Activated T-cell treated with anti-CD3 and anti-CD28 coated beads, Interleukin-2, amount 50 U/mL, for 4 hours (primary cell): ENCODE measurements at places on chromosomes 6 and 20. TPM values are rescaled to one million over a fixed set of nuclear protein-coding genes. Genes with fewer than 3 reads are reported as not detected.

Gene RAET1L
- total RNA-seq, result not detected

Gene CLDN20
- not detected for total RNA-seq

Gene TRIM10
- not detected for total RNA-seq

Gene GNAS-AS1
- total RNA-seq, result 0.40 TPM

Gene SLC25A27
- 0.30 TPM for total RNA-seq

Gene PRRT1
- 0.51 TPM for total RNA-seq

Gene LRRN4
- not detected for total RNA-seq

Gene CST11
- not detected for total RNA-seq

Gene ISM1
- 3.6 TPM for total RNA-seq

GRCh38 chr6:79646561-79646960 is 15.4 kb downstream of the SH3BGRL2 start:
- no peak for DNase-seq

GRCh38 chr20:8435285-8436035 is 303.4 kb downstream of the PLCB1 start:
- DNase-seq, result no peak

GRCh38 chr6:116221911-116222310 is 32.0 kb downstream of the TSPYL4 start:
- DNase-seq, result no peak

GRCh38 chr20:52867305-52867704 is 104.9 kb upstream of the TSHZ2 start:
- no peak for DNase-seq

DNA sequence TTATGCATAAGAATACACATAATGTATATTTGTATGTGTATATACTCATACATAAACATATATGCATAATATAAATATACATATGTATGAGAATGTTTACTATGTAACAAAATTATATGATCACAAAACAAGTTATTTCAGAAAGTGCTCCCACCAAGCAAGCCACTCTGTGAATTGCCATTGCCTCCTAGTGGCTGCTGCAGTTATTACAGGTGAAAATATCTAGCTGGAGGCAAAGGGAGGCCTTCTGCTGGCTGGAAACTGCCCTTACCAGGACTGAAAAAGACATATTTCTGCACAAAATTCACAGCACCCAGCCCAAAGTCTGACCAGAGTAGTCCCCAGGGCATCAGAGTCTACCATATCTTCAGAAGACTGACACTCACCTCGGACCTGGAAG is 14.4 kb upstream of the ADAM33 start:
- no peak for DNase-seq

DNA sequence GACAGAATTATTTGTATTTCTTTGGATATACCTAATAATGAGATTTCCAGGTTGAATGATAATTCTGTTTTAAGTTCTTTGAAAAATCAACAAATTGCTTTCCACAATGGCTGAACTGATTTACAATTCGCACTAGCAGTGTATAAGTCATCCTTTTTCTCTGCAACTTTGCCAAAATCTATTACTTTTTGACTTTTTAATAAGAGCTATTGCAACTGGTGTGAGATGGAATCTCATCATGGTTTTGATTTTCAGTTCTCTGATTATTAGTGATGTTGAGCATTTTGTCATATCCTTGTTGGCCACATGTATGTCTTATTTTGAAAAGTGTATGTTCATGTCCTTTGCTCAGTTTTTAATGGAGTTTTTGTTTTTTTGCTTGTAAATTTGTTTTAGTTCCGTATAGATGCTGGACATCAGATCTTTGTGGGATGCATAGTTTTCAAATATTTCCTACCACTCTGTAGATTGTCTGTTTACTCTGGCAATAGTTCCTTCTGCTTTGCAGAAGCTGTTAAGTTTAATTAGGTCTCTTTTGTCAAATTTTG is 409.8 kb upstream of the CITED2 start:
- no peak for DNase-seq

DNA sequence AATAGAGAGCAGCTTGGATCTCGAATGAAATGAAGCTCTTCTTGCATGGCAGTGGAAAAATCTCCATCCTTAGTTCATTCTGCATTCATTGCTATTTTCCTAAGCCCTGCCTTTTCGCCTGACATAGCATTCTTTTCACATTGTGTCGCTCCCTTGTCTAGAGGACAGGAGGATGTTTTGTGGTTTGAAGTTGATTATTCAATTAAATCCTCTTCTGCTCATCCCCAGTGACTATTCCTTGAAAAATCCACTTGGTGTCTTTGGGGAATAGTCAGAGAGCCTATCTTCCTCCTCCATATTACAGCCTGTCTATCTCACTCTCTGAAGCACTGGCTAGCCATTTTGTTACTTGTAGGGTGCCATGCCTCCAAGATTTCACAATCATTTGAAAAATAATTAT is 161.2 kb downstream of the KLHL32 start:
- no peak for DNase-seq

DNA sequence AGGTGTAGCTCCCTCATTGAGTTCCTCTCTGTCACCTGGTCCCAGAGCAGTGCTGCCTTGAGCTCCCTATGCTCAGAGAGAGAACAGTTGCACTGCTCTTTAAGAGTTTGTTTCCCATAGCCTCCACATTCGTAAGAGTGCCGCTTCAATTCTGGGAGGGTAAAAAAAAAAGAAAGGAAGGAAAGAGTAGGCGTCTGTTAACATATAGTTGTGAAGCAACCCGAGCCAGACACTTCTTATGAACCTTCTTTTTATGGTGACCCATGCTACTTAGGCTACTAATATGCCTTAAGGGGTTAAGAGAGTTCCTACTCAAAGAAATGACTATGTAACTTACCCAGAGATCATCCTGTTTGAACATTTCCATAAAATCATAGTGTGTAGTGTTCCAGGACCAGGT is 4.3 kb upstream of the ARG1 start:
- no peak for DNase-seq

- no peak for DNase-seq
These were observed 81.3 kb downstream of the HMGCLL1 start for GRCh38 chr6:55497694-55498093.

DNA sequence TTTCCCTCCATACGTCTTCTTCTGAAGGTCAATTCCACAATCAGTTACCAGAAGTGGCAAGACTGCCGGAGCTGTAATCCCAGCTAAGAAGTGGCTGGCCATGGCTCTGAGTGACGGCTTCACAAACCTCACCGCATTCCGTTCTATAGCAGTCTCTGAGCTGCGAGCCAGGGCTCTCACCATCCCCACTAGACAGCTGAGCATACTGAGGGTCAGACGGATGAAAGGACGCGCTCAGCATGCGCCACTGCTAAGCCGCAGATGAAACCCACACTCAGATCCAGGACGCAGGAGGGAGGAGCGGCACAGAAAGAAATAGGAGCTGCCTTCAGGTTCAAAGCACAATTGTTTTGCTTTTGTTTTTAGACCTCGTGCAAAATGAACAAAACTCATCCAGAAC is 97.9 kb downstream of the ANKRD60 start:
- no peak for DNase-seq

DNA sequence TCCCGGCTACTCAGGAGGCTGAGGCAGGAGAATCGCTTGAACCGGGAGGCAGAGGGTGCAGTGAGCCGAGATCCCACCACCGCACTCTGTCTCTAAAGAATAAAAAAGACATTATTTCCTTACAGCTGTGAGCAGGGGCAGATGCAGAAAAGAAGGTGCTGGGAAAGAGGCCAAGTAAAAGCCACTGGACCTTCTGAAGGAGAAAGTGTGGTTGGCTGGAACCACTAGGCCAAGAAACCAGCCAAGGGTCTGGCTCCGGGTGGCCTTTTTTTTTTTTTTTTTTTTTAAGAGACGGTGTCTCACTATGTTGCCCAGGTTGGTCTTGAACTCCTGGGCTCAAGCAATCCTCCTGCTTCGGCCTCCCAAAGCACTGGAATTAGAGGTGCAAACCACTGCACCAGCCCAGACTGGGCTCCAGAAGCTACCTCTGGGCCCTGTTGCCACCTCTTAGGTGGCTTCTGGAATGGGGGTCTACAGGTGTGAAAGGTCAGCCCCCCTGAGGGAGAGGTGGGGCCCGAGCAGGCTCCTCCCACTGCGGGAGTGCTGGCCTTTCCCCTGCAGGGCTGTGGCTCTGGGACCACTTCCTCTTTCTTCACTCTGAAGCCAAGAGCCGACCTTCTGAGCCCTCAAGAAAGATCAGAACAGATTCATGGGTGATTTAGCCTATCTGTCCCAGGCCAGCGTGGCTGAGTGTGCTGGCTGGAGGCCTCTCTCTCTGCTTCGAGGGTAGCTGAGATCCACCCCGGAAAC is at the start of gene FGD2:
TSS of gene FGD2 (plus strand) at position 595 of the 750 bp plus-strand sequence. CDS start 163 bp downstream, outside the sequence.
- no peak for DNase-seq

DNA sequence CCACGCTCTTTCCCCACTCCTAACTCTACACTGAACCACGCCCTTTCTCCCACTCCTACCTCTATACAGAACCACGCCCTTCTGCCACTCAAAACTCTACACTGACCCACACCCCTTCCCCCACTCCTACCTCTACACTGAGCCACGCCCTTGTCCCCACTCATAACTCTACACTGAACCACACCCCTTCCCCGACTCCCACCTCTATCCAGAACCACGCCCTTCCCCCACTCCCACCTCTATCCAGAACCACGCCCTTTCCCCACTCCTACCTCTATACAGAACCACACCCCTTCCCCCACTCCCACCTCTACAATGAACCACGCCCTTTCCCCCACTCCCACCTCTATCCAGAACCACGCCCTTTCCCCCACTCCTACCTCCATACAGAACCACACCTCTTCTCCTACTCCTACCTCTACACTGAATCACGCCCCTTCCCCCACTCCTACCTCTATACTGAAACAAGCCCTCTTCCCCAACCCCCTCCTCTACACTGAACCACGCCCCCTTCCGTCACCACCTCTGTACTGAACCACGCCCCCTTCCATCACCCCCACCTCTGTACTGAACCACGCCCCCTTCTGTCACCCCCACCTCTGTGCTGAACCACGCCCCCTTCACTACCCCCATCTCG is 10.1 kb downstream of the PXMP4 start:
- DNase-seq, result no peak

DNA sequence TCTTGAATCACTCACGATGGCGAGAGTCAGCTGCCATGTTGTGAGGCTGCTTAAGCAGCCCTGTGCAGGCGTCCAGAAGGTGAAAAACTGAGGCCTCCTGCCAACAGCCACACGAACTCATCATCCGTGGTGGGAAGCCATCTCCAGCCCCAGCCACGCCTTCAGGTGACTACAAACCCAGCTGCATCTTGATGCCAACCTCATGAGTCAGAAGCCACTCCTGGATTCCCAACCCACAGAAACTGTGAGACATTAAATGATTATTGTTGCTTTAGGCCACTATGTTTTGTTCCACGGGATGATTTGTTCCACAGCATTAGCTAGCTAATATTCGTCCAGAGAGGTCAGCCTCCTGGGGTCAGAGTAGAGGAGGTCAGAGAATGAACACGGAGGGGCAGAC is 80.5 kb downstream of the SNX5 start:
- no peak for DNase-seq
